ENCODE measurements at places on chromosomes 7 and 10. TPM values are rescaled to one million over a fixed set of nuclear protein-coding genes. Genes with fewer than 3 reads are reported as not detected.

Gene LBX1
- 12.6 TPM for total RNA-seq

Gene TMEM213
- total RNA-seq, result not detected

Gene C7orf33
- not detected for total RNA-seq

Gene COL17A1
- not detected for total RNA-seq

Gene ENTPD1
- 2.7 TPM for total RNA-seq

Gene ARHGEF5
- 0.65 TPM for total RNA-seq

DNA sequence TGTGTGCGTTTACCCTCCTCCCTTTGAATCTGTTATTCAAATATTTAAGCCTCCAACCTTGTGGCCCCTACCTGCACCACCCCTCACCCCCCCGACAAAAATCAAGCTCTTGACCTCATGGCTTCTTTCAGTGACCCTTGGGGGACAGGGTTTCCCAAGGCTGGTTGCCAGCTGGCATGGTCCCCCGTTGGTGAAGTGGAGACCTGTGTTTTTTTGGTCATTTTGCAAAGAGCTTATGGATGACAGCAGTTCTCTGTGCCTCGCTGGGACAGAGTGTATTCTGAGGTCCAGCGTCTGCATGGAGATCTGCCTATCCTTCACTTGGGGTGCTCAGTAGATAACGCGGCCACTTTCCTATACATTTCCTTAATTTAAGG, 111.0 kb downstream of the TCF7L2 start:
- H3K4me1 ChIP-seq, result peaks cover 41% of the 10 kb centered on the region
- H3K36me3 ChIP-seq, result no peaks in the 10 kb centered on the region
- H3K27me3 ChIP-seq, result no peaks in the 10 kb centered on the region
- DNase-seq, result no peak
- peak overlapping the region; percentile 16 for H3K4me3 ChIP-seq
- peak overlapping the region; percentile 67 for H3K27ac ChIP-seq

GRCh38 chr10:126337251-126337810, 50.9 kb downstream of the ADAM12 start:
- no peaks in the 10 kb centered on the region for H3K27me3 ChIP-seq
- no peaks in the 10 kb centered on the region for H3K36me3 ChIP-seq
- H3K4me3 ChIP-seq, result no peak overlapping the region
- no peak for DNase-seq
- no peaks in the 10 kb centered on the region for H3K4me1 ChIP-seq

DNA sequence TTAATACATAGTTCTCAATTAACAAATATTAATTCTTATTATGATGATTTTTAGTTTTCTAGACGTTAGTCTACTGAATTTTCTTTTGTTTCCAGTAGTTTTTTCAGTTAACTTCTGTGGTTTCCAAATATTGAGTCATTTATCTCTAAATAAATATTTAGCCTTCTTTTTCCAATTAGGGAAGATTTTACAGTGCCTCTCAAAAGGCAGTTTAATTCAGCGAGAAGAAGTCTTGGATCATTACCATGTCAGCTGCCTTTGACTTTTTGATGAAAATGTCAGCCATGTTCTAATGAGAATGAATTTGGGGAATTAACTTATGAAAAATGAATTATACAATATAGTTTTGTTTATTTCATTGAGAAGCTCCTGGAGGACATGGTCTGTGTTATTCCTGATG, 90.0 kb downstream of the CDK14 start:
- peaks cover 26% of the 10 kb centered on the region for H3K4me1 ChIP-seq
- no peak overlapping the region for H3K27ac ChIP-seq
- no peak for DNase-seq
- H3K36me3 ChIP-seq, result no peaks in the 10 kb centered on the region
- H3K4me3 ChIP-seq, result no peak overlapping the region

DNA sequence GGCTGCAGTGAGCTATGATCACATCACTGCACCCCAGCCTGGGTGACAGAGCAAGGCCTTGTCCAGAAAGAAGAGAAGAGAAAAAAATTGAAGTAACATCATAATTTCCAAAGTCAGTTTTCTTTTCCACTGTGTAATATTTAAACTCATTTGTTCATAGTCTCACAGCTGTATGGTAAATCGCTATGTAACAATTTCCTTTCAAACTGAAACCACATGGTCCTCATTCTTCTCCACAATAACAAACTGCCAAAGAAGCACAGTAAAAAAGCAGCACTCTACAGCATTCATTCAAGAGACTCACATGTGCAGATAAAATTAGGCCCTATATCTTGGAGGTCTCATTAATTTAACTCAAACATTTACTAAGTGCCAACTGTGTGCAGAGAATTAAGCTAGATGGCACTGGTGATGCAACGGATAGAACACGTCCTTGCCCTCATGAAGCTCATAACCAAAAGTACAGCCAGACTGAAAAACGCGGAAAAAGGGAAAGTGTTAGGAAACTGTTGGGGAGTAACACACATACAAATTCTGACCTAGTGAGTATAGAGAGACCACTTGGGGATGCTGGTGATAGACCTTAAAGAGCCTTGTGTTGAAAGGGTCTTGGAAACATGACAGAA, 174.0 kb upstream of the KCTD7 start:
- H3K36me3 ChIP-seq, result no peaks in the 10 kb centered on the region
- no peak overlapping the region for H3K4me3 ChIP-seq
- DNase-seq, result no peak
- no peak overlapping the region for H3K27ac ChIP-seq
- H3K27me3 ChIP-seq, result no peaks in the 10 kb centered on the region

DNA sequence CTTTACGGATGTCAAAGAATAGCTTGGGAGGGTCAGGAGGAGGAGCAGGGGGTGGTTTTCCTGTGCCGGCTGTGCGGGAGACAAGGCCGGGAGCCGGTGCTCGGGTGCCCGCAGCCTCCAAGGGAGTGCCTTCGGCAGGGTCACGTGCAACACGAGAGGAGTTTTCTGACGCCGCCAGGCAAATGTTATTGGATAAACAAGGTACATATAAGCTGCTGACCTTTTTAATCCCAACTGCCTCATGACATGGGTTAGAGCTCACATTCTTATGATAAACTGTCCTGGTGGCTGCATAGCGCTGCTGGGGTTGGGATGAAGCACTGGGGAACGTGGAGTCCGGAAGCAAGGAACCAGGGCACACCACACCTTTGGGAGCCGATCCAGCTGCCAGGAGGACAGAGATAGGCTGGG, 124.8 kb upstream of the PDLIM1 start:
- H3K27me3 ChIP-seq, result no peaks in the 10 kb centered on the region
- no peaks in the 10 kb centered on the region for H3K36me3 ChIP-seq
- H3K4me3 ChIP-seq, result peak overlapping the region; percentile 71

GRCh38 chr10:112797855-112798254, 152.2 kb upstream of the TCF7L2 start:
- H3K4me3 ChIP-seq, result no peak overlapping the region
- H3K4me1 ChIP-seq, result peaks cover 6% of the 10 kb centered on the region
- H3K27me3 ChIP-seq, result no peaks in the 10 kb centered on the region
- DNase-seq, result no peak
- no peak overlapping the region for H3K27ac ChIP-seq

DNA sequence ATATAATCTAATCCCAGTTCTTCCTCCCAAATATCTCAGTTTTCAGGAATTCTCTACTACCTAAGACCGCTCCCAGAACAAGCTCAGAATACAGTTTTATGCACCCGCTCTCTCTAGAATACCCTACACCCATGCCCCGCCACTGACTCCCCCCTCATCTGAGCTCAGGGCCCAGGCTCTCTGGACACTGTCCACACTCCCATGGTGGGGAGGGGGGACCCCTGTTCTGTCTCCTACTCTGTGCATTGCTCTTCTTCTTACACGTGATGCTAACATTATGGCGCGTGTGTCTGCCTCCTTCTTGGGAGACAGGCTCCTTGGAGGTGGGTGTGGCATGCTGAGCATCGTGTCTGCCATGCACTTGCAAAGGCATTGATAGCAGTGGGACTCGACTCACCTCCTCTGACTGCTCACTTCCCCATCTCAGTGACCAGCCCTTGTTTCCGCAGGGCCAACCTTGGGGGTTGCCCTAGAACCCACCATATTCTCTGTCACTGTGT, 127.9 kb downstream of the TCERG1L start:
- no peaks in the 10 kb centered on the region for H3K4me1 ChIP-seq
- no peak overlapping the region for H3K4me3 ChIP-seq
- no peak overlapping the region for H3K27ac ChIP-seq
- no peak for DNase-seq
- no peaks in the 10 kb centered on the region for H3K36me3 ChIP-seq
- peaks cover 9% of the 10 kb centered on the region for H3K27me3 ChIP-seq

GRCh38 chr10:28393956-28394568, 91.2 kb upstream of the MPP7 start:
- H3K36me3 ChIP-seq, result no peaks in the 10 kb centered on the region
- peak; percentile 16 for DNase-seq
- no peak overlapping the region for H3K27ac ChIP-seq
- H3K27me3 ChIP-seq, result no peaks in the 10 kb centered on the region
- H3K4me1 ChIP-seq, result no peaks in the 10 kb centered on the region

DNA sequence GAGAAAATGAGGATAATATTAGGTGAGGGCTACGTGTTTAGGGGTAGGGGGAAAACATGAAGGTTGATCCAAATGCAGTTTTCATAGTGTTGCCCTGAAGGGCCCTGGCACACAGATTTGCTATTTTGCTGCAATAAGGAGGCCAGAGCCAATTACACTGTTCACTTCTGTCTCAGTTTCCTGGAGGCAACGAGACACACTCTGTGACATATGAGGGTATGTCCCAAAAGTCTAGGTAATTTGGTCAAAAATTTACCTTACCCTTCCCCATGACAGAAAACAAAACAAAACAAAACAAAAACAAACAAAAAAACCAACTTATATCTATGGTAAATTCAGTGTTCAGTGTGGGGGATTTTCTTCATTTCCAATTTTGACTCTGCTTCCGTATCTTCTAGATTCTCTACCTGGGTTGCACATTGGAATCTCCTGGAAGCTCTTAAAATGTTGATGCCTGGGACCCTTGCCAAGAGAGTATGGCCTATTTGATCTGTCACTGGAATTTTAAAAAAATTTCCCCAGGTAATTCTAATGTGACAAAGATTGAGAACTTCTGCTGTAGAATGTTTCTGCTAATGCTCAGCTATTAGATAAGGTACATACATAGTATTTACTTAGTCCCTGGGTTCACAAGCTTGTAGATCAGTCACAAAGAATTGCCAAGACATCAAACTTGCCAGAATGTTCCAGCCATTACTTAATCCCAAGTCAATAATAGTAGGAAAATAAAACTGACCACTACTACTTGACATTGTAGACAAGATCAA, 139.5 kb downstream of the SEMA3E start:
- DNase-seq, result no peak
- H3K4me1 ChIP-seq, result no peaks in the 10 kb centered on the region
- no peaks in the 10 kb centered on the region for H3K36me3 ChIP-seq
- no peaks in the 10 kb centered on the region for H3K27me3 ChIP-seq

GRCh38 chr7:121107923-121108498, 119.5 kb downstream of the CPED1 start:
- DNase-seq, result no peak
- H3K36me3 ChIP-seq, result no peaks in the 10 kb centered on the region

- H3K4me3 ChIP-seq, result no peak overlapping the region
- H3K36me3 ChIP-seq, result no peaks in the 10 kb centered on the region
- H3K4me1 ChIP-seq, result no peaks in the 10 kb centered on the region
- no peak for DNase-seq
- H3K27ac ChIP-seq, result no peak overlapping the region
These were observed 108.2 kb downstream of the PTPN20 start for GRCh38 chr10:47019155-47020145.

DNA sequence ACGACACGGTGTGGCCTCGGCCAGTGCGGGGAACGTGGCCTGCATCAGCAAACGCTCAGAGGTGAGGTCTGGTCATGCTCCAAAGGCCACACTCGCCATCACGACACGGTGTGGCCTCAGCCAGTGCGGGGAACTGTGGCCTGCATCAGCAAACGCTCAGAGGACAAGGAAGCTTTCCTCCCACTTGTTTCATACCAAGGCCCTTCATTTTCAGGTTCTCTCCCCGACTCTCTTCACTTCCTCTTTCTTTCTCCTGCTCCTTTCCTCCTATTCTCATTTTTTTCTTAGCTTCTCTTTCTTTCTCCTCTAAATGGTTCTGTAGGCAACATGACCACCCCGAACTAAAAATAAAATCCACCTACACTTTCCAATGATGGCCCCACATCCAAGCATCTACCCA, 384.4 kb upstream of the SHH start:
- H3K4me1 ChIP-seq, result no peaks in the 10 kb centered on the region
- H3K27me3 ChIP-seq, result no peaks in the 10 kb centered on the region
- H3K4me3 ChIP-seq, result no peak overlapping the region
- DNase-seq, result no peak

- peak overlapping the region; percentile 75 for H3K4me3 ChIP-seq
- peak; percentile 30 for DNase-seq
- H3K27ac ChIP-seq, result peak overlapping the region; percentile 90
- no peaks in the 10 kb centered on the region for H3K27me3 ChIP-seq
These were observed 1.1 kb downstream of the EGFR start for GRCh38 chr7:55019691-55020465.

DNA sequence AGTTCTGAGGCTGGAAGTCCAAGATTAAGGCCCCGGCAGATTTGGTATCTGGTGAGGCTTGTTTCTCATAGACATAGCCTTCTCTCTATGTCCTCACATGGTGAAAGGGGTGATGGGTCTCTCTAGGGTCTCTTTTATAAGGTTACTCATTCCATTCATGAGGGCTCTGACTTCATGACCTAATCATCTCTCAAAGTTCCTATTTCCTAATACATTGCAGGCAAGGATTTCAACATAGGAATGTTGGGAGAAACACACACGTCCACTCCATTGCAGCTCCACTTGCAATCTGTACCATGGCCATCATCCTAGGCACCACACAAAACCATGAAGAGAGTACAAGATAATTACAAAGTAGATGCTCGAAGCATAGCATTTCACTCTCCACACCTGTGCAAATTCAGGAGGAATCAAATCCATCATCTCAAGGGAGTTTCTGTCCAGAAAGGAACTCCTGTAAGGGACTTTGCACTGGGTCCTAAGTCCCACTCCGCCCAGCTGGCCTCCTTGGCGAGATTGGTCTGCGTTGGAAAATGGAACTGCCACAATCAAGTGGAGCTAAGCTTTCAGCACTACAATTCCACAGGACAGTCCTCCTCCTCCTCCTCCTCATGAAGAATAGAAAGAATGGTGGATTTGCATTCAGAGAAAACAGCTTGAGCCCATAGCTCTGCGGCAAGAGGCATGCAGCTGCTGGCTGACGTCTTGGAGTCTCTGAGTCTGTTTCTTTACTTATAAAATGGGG, 8.8 kb downstream of the DDC start:
- no peaks in the 10 kb centered on the region for H3K27me3 ChIP-seq
- no peaks in the 10 kb centered on the region for H3K4me1 ChIP-seq
- H3K36me3 ChIP-seq, result no peaks in the 10 kb centered on the region
- H3K27ac ChIP-seq, result peak overlapping the region; percentile 31

- no peak for DNase-seq
- H3K4me3 ChIP-seq, result no peak overlapping the region
- H3K27ac ChIP-seq, result peak overlapping the region; percentile 83
- H3K4me1 ChIP-seq, result peaks cover 55% of the 10 kb centered on the region
These were observed 234.3 kb downstream of the CACNA2D1 start for GRCh38 chr7:82209179-82209747.

- peak overlapping the region; percentile 78 for H3K27ac ChIP-seq
- peak; percentile 73 for DNase-seq
- no peak overlapping the region for H3K4me3 ChIP-seq
- H3K27me3 ChIP-seq, result no peaks in the 10 kb centered on the region
- H3K36me3 ChIP-seq, result no peaks in the 10 kb centered on the region
These were observed 78.8 kb downstream of the FAM13C start for GRCh38 chr10:59283456-59284091.

- H3K4me3 ChIP-seq, result no peak overlapping the region
- no peaks in the 10 kb centered on the region for H3K27me3 ChIP-seq
- DNase-seq, result peak; percentile 3
- H3K4me1 ChIP-seq, result no peaks in the 10 kb centered on the region
- H3K27ac ChIP-seq, result no peak overlapping the region
- no peaks in the 10 kb centered on the region for H3K36me3 ChIP-seq
These were observed 103.7 kb downstream of the DNAJB6 start for GRCh38 chr7:157440346-157441022.

All from gastrocnemius medialis (tissue), 4 donors.